ENCODE measurements at places on chromosomes 5 and 9.

DNA sequence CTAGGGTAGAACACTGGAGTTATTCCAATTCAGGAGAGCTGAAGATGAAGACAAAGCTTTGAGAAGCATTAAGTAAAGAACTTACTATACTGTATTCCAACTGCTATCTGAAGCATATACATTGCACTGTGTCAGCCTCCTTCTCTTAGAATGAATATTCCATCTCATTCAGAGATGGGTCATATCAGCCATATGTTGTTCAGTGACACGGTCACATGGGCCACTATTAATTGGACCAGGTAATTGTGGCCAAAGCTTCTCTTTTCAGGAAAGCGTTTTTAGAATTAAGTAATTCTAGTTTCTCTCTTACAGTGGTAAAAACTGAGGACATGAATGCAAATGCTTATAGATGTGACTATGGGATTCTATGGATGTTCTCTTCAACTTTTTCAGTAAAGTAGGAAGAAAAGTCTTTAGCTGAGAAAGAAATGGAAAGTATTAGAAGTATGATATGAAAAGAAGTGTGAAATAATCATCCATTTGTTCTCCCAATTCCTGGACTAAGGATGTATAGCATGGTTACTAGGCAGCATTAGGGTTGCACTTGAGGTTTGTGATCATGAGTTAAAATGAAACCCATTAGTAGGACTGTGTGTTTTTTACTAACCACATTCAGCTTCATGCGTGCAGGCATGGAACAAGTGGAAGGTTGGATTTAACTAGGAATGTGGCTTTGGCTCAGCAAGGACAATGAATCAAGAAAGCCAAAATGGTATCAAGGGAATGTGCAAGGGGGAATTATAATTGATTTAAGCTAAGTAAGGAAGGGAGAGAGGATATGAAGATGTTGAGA, 40.9 kb downstream of the CETN3 start:
- DNase-seq = no peak

- DNase-seq = no peak
Observed at GRCh38 chr9:134830926-134831720, 49.5 kb upstream of the FCN2 start.

DNA sequence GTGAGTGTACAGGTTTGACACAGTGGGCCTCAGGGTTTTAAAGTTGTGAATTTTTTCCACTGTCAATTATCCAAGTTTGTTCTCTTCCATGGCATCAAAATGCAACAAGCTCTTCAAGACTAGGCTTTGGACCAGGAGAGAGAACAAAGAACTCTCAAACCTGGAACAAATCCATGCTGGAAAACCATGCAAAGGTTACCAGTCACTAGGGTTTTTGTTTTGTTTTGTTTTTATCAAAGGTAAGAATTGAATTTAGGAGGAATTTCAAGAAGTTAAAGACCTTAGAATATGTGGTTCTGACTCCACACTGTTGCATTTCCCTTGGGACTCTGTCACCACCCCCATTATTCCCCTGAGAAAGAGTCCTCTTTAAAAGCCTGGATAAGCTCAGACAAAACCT, 191.1 kb upstream of the PIK3R1 start:
- DNase-seq = no peak

GRCh38 chr9:99690573-99690972, 131.1 kb upstream of the NR4A3 start:
- no peak for DNase-seq

DNA sequence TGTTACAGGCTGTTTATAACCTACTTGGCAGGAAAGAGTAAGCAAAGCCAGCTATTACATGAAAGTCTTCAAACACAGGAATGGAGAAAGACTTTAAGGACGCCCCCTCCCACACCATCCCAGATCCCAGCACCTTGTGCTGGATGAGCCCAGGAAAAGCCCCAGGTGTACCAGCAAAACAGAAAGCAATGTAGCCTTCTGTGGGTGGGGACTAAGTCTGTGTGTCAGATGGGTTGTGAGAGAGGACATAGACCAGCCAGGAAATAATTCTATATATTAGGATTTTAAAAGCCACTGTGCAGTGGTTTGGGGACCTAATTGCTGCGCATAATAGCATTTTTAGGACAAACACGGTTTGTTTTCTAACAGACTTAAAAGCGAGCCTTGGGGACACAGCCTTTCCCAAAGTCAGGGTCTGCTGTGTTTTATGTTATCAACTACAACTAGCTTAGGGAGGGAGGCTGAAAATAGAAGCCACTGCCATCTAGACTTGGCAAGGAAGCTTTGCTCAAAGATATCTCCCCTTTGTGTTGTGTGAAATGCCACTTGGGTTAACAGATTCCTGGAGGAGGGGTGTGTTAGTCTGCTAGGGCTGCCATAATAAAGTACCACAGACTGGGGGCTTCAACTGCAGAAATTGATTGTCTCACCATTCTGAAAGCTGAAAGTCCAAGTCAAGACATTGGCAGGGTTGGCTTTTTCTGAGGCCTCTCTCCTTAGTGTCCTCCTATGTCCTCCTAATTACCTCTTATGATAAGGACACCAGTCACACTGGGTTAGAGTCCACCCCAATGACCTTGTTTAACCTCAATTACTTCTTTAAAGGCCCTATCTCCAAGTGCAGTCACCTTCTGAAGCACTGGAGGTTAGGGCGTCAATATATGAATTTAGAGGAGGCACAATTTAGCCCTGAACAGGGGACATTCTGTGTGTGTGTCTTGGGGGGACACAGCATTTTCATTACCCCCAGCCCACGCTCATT, 17.2 kb upstream of the UBE2QL1 start:
- DNase-seq = no peak

DNA sequence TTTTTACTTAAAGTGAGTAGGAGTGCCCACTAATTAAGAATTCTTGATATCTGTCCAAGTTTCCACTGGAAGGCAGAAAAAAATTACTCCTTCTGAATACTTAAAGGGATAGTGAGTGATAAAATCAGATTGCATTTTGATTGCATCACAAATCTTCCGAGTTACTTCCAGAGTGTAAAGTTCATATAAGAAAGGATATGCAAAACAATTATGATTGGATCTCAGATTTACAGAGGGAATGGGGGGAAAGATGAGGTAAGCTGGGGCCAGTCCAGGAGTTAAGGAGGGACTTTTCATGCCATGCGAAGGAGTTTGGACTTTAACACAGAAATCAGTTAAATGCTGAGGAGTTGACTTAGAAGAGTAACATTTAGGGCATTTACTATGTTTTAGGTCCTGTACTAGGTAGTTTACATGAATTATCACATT, 9.3 kb upstream of the RNF145 start:
- no peak for DNase-seq

- DNase-seq = no peak
Observed at GRCh38 chr5:149022200-149022599, 40.7 kb downstream of the SH3TC2 start.

GRCh38 chr5:124718380-124718789, 28.1 kb downstream of the ZNF608 start:
- DNase-seq = no peak

GRCh38 chr5:175516933-175517823, 38.8 kb downstream of the SFXN1 start:
- no peak for DNase-seq
